Stimulated activated CD4-positive, alpha-beta T cell treated with anti-CD3 and anti-CD28 coated beads, Interleukin-15, amount 100 ng/mL, for 48 hours (primary cell): ENCODE measurements at places on chromosomes 7 and 10.

- no peak for DNase-seq
Observed at GRCh38 chr10:77180104-77180503, 457.5 kb downstream of the KCNMA1 start.

DNA sequence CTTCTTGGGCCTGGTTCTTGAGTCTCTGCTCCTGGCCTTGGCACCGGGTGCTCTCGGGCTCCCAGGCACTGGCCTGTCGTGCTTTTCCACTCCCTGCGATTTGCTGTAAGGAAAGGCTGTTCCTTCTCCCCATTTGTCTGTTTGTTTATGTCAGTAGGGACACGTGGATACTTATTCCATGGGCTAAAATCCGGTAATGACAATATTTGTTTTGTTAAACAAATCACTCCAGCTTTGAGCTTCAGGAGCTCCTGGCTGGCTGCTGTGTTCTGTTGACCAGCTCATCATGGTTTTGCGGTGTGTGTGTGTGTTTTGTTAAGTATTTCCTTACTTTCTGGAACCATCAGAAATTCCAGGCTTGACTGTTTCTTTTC is 17.5 kb upstream of the JAKMIP3 start:
- DNase-seq: no peak

DNA sequence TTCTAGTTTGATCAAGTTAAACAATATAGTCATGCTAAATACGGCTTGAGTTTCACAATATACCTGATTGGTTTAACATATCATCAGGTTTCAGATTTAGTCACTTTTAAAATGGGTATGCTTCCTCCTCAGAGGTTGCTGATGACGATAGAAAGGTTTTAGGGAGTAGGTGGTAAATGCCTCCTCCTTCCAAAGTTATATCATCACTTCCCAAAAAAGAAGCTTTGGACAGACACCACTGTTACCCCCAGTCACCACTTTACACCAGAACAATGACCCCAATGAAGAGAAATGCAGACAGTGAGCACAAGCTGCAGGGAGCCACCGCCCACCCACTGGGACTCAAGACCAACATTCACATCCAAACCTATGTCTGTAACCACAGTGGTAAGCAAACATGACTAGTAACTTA is 244.6 kb downstream of the SORCS1 start:
- no peak for DNase-seq

GRCh38 chr10:113433711-113434110 is 119.1 kb upstream of the HABP2 start:
- DNase-seq: no peak

- no peak for DNase-seq
Observed at GRCh38 chr7:25158966-25159365, 33.9 kb upstream of the CYCS start.

DNA sequence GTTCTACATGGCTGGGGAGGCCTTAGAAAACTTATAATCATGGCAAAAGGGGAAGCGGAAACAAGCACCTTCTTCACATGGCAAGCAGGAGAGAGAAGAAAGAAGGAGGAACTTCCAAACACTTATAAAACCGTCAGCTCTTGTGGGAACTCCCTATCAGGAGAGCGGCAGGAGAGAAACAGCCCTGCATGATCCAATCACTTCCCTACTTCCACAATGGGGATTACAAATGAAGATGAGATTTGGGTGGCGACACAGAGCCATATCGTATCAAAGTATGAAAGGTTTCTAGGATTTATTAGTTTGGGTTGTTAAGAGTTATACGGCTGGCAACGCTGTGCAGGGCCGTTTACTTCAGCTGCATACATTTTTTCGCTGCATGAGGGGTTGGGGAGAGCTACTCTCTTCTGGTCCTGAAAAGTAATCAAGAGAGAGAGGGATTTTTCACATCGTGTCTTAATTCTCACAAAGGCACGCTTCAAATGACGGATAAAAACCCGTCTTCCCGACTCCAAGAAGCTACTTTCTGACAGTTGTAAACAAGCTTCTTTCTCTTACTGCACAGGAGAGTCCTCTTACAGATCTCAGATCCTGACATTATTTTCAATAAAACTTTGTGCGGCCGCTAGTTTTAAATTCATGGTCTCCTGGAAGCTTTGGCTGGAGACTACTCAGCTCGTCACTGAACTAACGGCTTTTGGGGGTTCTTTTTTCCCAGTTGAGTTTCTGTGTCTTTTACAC is 751 bp upstream of the GTPBP10 start:
- no peak for DNase-seq

- no peak for DNase-seq
Observed at GRCh38 chr7:9625953-9626352, 1192.5 kb downstream of the NXPH1 start.

GRCh38 chr7:43954524-43955228 is 28.4 kb downstream of the UBE2D4 start:
- no peak for DNase-seq

GRCh38 chr10:129771576-129771975 is 192.5 kb downstream of the EBF3 start:
- DNase-seq: no peak

GRCh38 chr10:80966326-80966986 is 428.8 kb downstream of the SH2D4B start:
- DNase-seq: no peak

DNA sequence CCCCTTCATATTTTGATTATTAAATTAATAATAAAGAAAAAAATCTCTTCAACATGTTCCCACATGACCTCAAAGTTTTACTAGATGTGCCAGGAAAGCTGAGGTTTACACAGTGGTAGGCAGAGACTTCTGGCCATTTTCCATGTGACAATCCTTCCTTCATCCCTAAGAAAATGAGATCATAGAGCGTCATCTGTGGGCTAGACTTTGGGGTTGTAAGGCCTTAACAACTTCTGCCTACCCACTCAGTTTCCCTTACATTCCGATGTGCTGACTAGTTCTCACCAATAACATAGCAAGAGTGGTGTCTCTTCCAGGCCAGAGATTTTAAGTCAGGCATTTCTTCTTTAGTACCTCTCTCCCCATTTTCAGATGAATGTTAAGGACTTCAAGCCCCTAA is 171.1 kb upstream of the PHF14 start:
- no peak for DNase-seq

GRCh38 chr10:5555881-5556280 is 31.1 kb downstream of the CALML3 start:
- DNase-seq: no peak

DNA sequence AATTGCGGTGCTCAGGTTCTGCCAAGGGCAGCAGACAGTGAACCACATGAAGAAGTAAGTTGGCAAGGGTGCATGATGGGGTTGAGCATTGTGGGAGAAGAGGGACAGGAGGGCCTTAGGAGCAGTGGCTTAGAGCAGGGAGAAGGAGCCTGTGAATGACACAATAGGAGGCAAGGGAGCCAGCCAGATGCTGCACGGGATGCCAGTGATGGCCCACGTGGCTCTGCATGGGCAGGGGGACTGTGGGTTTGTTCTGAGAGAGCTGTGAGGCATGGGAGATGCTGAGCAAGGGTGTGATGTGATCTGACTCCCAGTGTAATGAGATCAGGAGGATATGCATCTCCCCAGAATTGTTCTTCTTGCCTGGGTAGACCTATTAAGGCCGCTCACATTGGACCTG is 60.9 kb downstream of the C10orf90 start:
- no peak for DNase-seq

DNA sequence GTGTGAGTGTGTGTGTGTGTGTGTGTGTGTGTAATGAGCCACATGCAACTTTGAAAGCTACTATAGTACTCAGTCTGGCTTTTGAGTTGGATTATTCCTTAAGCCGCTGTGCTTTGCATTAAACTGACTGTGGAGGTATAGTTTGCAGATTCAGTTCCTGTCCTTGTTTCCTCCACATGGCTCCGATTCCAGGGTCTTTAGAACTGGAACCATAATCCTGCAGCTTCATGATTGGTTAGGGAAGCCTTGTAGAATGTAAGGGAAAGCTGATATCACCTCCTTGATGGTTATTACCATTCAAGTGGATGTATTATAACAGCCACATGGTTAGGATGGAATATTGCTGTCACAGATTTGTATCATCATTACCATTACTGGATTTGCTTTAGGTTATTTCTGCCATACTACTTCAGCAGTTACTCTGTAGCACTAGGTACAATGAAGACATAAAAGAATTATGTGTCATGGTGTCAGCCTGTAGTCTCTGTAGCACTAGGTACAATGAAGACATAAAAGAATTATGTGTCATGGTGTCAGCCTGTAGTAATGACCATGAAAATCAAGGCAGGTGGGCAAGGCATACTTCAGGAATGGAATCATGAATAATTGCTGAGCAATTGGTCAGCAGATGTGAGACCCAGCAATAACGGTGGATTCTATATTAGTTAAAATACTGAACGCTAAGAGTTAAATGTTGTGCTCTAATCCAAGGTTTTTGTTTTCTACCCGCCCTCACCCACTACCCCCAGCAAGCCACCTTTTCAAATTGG is 275.1 kb upstream of the FZD1 start:
- no peak for DNase-seq

DNA sequence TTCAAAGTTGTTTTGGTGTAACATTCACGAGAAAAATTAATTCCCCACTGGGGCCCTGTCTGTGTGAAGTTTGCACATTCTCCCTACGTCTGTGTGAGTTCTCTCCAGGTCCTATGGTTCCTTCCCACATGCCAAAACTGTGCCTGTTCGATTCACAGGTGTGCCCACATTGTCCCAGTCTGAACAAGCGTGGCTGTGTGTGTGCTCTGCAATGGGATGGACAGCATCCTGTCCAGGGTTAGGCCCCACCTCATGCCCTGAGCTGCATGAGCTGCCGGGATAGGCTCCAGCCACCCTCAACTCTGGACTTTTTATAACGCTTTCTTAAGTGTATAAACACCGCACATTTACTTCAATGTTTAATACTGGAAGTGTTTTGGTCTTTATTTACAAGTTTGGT is 55.4 kb downstream of the ARHGAP21 start:
- no peak for DNase-seq

DNA sequence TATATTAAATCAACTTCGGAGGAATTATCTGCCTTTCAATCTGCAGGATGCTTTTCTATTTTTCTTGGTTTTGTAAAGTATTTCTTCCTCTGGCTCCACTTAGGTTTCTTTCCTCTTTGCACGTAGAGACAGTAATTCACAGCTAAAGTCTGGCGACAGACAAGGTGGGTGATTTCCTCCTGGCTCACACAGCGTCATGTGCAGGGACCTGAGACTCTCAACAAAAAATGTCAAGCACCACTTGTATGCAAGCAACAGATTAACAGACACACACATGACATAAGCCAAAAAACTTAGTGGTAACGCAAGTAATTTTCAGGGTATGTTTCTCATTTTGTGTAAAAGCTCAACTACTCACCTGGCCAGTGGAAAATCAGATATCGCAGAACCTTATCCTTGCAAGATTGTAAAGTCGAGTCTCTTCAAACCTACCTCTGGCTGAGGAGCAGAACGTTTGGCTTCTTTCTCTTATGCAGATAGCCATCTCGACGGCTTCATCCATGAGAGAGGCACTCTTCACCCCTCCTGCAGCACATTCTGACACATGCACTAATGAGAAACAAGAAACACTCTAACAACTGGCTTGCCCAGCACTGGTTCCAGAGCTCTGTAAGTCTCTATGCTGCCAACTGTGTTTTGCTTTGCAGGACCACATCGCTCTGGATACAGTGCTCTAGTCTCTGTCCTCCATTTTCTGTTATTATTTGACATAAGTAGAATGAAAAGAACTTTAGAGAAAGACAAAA is 188.0 kb downstream of the CDCA7L start:
- DNase-seq: no peak

GRCh38 chr7:30886608-30887011 is 25.0 kb upstream of the AQP1 start:
- DNase-seq: no peak

- DNase-seq: no peak
Observed at GRCh38 chr7:84799106-84799505, 387.8 kb downstream of the SEMA3D start.

GRCh38 chr7:132764762-132765161 is 188.5 kb upstream of the PLXNA4 start:
- no peak for DNase-seq

DNA sequence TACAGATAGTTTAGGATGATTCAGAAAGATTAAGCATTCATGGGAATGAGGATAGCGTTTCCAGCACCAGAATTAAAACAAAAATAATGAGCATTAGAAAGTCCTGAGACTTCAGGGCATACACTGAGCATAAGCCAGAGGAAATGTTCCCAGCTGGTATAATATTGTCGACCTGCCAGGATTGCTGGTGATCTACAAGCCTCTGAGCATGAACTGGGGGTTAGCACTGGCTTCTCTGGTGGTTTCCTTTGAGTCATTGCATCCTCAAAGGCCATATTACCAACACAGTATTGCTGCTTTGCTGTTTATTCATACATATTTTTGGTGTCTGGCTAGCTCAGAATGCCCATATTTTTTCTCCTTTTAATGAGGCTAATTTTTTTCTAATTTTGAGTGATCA is 10.7 kb upstream of the ATRNL1 start:
- no peak for DNase-seq

DNA sequence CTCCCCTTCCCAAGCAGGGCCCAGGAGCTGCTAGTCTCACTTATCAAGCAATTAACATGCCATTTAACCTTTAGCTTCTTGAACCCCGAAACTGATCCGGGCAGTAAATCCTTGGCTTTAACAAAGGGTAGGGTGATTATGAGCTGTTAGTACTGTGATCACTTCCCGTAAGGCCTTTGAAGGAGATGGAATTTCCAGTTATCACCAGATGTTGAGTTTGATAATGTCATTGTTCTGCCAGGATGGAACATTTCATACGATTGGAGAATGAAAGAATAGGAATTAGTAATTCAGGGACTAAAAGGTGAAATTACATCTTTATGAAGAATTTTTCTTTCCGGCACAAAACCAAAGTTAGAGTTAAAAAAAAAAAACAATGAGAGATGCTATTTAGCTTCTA is 570.9 kb upstream of the FOXK1 start:
- DNase-seq: no peak

GRCh38 chr10:31709028-31709427 is 219.6 kb downstream of the ARHGAP12 start:
- DNase-seq: no peak

DNA sequence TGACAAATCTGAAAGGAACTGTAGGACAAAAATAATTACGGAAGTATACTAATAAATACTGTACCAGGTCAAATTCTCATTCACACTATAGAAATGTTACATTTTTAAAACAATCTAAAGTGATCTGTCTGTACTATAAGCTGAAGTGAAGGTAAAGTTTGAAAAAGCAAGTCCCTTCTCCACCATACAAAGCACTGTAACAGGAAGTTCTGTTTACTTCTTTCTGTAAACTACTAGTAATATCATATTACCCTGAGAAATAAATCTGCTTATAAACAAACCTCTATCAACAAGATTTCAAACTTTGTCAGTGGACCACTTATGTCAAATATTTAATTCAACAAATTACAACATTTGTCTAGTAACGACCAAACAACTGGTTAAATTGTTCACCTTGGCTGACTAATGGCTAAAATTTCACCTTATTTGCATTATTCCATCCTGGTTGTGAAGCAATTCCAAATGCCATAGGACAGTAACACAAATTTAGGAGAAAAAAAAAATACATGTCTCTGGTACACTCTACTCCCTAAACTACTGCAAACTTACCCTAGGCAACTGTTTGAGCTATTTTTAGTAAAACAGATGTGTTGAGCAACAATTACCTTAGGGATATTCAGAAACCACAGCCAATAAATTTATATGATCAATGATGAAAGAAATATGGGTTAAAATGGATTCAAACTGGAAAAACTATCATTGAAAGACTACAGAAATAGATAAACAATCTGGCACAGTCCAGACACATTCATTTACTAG is 126.0 kb downstream of the NRBF2 start:
- DNase-seq: no peak
